ENCODE measurements at places on chromosomes 6 and 20. TPM values are rescaled to one million over a fixed set of nuclear protein-coding genes. Genes with fewer than 3 reads are reported as not detected.

Gene DEF6
- total RNA-seq: 23.6 TPM

Gene C20orf141
- not detected for total RNA-seq

- no peak for DNase-seq
These were observed 112.1 kb upstream of the PMEPA1 start for GRCh38 chr20:57821935-57822334.

- DNase-seq: no peak
These were observed 8.4 kb downstream of the PSMA7 start for GRCh38 chr20:62134735-62135231.

DNA sequence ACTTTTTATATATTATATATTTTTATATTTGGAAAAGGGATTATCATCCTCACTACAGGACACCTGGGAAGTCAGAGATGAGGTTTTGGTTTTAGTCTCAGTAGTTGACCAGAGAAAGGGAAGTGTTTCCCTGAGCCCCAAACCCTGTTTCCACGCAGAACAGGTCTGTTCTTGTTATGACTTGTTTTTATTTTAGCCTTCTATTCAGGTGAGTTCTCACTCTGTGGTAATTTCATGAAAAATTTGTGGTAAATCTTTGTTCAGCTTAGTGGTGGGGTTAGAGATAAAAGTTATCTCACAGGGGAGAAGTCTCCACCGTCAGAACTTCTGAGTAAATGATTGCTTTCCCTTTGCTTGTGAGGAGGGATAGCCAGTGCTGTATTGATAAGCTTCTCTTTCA, 224.9 kb downstream of the FARS2 start:
- no peak for DNase-seq

DNA sequence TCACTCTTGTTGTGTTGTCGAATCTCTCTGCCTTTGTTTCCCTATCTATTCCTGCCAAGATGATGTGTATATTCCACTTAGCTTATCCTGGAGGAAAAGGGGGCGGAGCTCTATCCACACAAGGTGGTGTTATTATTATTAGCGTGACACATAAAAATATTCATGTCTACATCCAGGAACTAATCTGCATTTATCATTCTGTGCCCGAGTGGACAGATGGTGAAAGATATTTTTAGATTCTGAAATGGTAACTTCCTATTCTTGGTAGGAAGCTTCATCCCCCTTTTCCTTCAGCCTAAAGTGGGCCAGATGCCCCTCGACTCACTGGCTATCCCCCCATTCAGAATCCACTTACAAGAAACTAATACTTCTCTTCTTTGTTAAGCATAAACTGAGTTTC, 2.0 kb downstream of the XKR7 start:
- DNase-seq: no peak

DNA sequence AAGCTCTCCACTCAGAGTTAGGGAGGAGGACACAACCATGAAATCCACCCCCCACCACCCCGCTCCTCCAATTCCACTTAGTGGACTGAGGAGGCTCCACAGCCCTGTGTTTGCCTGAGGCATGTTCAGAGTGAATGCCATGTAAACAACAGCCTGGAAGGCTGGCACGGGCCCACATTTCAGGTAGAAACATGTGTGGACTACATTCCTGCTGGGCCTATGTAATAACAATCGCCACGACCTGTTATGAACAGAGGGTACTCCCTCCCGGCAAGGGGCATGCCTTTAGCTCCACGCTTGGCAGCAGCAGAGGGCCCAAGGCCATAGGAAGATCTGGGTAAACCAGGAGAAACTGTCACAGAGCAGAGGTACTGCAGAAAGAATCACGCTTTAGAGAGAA, 65.5 kb downstream of the ISM1 start:
- DNase-seq: no peak

GRCh38 chr6:95543798-95544197, 33.5 kb upstream of the MANEA start:
- DNase-seq: no peak
